Renal cortical epithelial cell (primary cell): ENCODE measurements at places on chromosomes 5 and 9.
A peak's percentile ranks its signal among the peaks of the same experiment; 100 is the strongest.

DNA sequence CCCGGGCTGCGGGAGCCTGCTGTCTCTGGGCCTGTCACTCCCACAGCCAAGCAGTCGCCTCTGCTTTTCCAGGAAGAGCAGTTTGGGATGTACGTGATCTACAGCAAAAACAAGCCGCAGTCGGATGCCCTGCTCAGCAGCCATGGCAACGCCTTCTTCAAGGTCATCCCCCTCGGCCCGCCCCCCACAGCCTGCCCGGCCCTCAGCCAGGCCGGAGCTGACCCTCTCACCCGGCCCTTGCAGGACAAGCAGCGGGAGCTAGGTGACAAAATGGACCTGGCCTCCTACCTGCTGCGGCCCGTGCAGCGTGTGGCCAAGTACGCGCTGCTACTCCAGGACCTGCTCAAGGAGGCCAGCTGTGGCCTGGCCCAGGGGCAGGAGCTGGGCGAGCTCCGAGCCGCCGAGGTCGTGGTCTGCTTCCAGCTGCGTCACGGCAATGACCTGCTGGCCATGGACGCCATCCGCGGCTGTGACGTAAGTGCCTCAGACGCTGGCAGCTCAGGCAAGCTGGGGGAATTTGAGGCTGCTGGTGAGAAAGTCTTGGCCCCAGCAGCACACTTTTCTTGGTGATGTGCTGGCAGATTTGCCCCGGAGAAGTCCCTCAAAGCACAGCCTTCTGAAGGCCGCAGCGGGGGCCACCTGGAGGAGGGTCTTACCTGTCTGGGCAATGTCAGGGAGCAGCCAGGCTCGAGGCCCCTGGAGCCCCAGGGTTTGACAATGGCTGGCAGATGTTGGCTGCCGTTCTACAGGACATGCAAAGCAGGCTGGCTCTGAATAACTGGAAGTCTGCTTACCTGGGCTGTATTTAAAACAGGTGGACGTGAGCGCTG is 20.1 kb upstream of the LRRC14B start:
- DNase-seq = no peak

DNA sequence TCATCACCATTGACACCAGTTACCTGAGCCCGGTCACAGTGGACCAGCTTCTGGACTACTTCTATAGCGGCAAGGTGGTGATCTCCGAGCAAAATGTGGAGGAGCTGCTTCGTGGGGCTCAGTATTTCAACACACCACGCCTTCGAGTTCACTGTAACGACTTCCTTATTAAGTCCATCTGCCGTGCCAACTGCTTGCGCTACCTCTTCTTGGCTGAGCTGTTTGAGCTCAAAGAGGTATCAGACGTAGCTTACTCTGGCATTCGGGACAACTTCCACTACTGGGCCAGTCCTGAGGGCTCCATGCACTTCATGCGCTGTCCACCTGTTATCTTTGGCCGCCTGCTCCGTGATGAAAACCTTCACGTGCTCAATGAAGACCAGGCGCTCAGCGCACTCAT is 520 bp downstream of the CCIN start:
- DNase-seq = no peak

- no peak for DNase-seq
These were observed 290.6 kb downstream of the CD180 start for GRCh38 chr5:66906021-66906420.

GRCh38 chr9:91307279-91307678 is 54.4 kb downstream of the AUH start:
- DNase-seq = no peak

DNA sequence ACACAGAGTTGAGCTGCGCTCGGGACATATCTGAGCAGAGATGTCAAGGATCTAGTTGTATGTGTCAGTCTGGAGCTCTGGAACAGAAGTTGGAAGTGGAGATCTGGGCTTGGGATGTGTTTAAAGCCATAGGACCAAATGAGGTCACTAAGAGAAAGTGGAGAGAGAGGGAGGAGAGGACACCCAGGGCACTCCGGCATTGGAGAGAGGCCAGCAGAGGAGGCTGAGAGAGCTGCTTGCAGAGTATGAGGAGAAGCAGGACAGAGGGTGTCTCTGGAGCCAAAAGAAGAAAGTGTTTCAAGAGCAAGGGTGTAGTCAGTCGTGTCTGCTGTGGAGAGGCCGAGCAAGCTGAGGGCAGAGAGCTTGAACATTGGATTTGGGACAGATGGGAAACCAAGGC is 34.7 kb downstream of the ARHGEF37 start:
- DNase-seq = no peak

GRCh38 chr9:87874304-87874623 is 8.4 kb upstream of the SPATA31E1 start:
- no peak for DNase-seq

DNA sequence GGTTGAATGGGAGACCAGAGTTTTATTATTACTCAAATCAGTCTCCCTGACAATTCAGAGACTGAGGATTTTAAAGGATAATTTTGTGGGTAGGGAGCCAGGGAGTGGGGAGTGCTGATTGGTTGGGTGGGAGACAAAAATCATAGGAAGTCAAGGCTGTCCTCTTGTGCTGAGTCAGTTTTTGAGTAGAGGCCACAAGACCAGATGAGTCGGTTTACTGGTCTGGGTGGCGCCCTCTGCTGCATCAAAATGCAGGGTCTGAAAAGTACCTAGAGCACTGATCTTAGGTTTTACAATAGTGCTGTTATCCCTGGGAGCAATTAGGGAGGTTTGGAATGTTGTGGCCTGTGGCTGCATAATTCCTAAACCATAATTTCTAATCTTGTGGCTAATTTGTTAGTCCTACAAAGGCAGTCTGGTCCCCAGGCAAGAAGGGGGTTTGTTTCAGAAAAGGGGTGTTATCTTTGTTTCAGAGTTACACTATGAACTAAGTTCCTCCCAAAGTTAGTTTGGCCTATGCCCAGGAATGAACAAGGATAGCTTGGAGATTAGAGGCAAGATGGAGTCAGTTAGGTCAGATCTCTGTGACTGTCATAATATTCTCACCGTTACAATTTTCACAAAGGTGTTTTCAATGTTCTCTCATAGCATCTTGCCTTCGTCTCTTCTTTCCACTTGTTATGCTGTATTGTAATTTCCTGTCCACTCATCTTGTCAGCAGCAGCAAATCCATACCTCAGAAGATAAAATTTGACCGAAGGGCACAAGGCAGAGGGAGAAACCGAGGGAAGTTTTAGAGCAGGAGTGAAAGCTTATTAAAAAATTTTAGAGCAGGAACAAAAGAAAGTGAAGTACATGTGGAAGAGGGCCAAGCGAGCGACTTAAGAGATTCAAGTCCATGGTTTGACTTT is 59.2 kb upstream of the CLINT1 start:
- peak; percentile 76 for DNase-seq

GRCh38 chr9:103990311-103990710 is 103.8 kb upstream of the SMC2 start:
- DNase-seq = no peak

DNA sequence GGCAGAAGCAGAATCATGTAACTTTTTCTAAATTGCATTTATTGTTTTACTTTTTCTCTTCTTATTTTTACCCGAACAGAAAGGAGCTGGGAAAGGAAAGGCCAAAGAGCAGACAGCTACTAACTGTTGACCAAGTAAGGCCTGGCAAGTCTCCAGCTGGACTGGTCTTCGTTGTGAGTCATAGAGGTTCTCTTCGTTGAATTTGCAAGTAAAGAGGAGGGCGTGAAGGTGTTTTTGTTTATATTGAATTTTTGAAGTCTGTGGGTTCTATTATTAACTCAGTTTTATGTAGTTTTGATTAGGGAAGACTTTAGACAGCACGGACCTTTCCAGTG is 416.5 kb upstream of the CCNH start:
- DNase-seq = peak; percentile 6

GRCh38 chr5:69276422-69277174 is 41.9 kb downstream of the CDK7 start:
- peak; percentile 76 for DNase-seq

DNA sequence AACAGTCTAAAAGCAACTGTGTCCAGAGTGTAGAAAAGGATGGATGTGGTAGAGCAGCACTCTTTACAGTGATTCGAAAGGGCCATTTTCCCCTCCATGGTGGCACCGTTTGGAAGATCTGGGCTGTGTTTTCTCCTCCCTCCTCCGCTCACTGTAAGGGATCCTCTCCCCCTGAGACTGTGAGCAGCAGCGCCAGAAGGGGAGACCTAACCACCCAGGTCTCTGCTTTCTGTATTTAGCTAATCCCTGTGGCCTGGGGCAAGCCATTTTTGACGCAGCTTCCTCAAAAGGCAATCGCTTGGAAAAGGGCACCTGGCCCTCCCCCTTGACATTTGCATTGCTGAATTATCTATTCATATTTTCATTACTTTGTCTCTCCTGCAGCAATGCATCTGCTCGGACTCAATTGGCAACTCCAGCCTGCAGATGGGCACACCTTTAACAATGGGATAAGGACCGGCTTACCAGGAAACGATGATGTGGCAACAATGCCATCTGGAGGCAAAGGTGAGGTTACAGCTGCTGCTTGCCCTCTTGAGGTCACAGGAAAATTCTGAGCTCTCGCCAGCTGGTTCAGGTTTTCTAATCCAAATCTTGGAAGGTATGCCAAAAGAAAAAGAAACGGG is 244.3 kb upstream of the WWC1 start:
- DNase-seq = peak; percentile 67

- DNase-seq = peak; percentile 66
These were observed 7.6 kb upstream of the BARX1 start for GRCh38 chr9:93962561-93963440.

DNA sequence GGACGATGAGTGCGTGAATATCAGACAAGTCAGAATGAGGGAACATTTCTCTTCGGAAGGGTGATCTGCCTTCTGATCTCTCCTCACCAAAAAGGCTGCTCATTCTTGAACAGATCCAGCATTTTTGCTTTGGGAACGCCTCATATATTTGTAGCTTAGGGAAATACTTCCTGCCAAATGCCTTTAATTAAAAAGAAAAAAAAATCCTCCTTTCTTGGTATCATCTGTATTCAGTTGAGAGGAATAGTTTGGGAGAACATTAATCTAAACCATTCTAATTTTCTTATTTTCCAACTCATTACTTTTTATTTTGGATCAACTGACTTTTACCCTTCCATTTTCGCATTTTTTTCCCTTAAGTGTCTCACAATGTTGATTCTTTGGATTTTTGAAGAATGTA is 163.4 kb downstream of the SNX18 start:
- no peak for DNase-seq

- peak; percentile 28 for DNase-seq
These were observed 1.1 kb upstream of the ANKDD1B start for GRCh38 chr5:75610201-75610600.

- DNase-seq = no peak
These were observed 491.0 kb upstream of the CLINT1 start for GRCh38 chr5:158349987-158350386.

GRCh38 chr9:72292256-72292682 is 72.7 kb downstream of the ZFAND5 start:
- DNase-seq = peak; percentile 75

GRCh38 chr5:133938039-133938821 is 30.2 kb downstream of the C5orf15 start:
- peak; percentile 69 for DNase-seq

- peak; percentile 49 for DNase-seq
These were observed 4.4 kb downstream of the SLC34A1 start for GRCh38 chr5:177388521-177389052.

DNA sequence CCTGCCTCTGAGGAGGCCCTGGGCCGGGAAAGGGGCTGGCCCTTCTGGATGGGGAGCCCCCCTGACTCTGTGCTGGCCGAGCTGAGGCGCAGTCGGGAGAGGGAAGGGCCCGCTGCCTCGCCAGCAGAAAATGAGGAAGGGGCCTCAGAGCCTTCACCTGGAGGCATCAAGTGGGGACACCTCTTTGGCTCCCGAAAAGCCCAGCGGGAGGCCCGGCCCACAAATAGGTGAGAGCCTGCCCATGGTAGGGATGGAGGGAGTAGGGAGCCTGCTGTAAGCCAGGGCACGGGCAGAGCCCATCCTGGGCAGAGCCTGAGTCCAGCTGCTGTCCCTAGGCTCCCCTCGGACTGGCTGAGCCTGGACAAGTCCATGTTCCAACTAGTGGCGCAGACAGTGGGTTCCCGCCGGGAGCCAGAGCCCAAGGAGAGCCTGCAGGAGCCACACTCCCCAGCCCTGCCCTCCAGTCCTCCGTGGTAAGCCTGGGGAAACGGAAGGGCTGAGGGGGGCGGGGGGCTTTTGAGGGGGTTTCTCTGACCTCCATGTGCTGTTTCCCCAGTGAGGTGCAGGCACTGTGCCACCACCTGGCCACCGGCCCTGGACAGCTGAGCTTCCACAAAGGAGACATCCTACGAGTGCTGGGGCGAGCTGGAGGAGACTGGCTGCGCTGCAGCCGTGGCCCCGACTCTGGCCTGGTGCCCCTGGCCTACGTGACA is 44.3 kb upstream of the TESK1 start:
- DNase-seq = no peak

DNA sequence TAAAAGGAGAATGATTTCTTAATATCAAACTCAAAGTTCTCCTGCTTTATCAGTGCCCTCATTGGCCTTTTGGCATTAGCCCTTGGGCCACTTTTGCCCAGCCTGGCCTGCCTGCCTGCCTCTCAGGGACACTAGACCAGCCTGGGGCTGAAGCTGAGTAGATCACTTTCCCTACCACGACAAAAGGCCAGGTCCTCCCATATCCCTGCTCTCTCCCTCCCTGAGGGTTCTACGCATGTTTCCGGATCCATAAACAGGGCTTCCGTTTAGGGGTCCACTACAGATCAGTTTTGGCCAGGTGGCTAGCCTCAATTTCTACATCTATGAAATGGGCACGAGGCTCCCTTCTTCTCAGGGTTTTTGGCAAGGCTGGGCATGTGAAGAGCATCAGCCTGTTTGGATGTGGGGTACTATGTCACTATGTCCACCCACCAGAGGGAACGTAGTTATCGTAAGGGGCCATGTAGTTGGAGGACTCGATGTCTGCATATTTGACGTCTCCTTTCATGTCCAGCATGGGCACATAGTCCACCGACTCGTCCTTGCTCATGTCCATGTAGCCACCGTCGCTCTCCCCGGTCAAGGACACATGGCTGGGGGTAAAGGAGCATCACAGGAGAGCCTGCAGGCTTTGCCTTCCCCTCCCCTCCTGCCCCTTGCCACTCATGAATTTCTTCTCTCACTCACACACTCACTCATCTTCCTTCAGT is 34.0 kb downstream of the PDGFRB start:
- no peak for DNase-seq
